ENCODE measurements at places on chromosomes 12 and 14.

DNA sequence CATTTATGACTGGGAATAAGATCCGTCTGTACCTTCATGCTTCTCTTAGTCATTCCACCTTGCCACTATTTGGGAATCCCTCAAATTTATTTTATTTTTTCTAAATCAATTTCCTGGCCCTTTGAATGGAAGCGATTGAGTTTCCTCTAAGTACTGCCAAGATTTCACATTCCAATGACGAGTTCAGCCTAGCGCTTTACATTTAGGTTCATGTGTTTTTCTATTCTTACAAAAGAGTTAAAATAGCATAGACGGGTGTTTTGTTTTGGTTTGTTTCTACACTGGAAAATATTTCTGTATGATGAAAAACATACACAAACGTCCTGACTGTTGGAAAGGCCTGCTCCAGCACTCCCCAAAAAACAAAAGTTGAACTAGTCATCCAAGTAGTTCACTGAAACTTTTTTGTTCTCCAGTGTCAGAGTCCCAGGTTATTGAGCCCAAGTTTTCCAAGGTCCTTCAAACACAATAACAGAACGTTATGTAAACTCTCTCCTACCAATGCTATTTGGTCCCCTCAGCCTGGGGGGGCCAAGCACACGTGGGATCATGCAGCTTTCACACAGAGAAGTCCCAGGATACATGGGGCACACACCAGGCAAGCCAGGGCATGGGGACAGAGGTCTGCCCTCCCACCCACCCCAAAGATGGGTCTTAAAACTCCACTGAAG is 74.8 kb upstream of the FOXN3 start:
- DNase-seq, result no peak
- H3K27ac ChIP-seq, result no peak overlapping the region
- H3K4me1 ChIP-seq, result no peaks in the 10 kb centered on the region
- no peaks in the 10 kb centered on the region for H3K27me3 ChIP-seq
- H3K36me3 ChIP-seq, result peaks cover 10% of the 10 kb centered on the region

DNA sequence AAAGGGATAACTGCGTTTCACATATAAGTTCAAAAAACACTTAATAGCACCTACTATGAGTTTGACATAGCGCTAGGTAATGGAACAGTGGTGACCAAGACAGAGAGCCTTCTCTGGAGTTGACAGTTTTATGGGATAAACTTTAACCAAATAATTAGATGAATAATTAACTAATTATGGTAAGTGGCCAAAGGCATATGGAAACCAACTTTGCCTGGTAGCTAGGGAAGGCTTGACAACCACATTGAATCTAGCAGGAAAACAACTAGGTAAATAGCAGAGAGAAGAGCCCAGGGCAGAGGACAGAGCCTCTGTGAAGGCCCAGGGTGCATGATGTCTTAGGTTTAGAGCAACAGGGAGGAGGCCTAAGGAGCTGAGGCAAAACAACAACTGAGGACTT is 52.1 kb downstream of the DUSP16 start:
- peaks cover 16% of the 10 kb centered on the region for H3K4me1 ChIP-seq
- H3K4me3 ChIP-seq, result no peak overlapping the region
- DNase-seq, result no peak
- no peaks in the 10 kb centered on the region for H3K27me3 ChIP-seq

GRCh38 chr12:21934173-21934572 is 7.1 kb downstream of the ABCC9 start:
- H3K27ac ChIP-seq, result no peak overlapping the region
- no peaks in the 10 kb centered on the region for H3K4me1 ChIP-seq
- no peaks in the 10 kb centered on the region for H3K36me3 ChIP-seq
- no peak overlapping the region for H3K4me3 ChIP-seq
- H3K27me3 ChIP-seq, result peaks cover 20% of the 10 kb centered on the region

GRCh38 chr14:63901434-63902085 is 48.8 kb downstream of the SYNE2 start:
- H3K27ac ChIP-seq, result no peak overlapping the region
- H3K4me3 ChIP-seq, result no peak overlapping the region
- no peaks in the 10 kb centered on the region for H3K36me3 ChIP-seq
- H3K27me3 ChIP-seq, result no peaks in the 10 kb centered on the region
- DNase-seq, result no peak

- no peak overlapping the region for H3K27ac ChIP-seq
- no peaks in the 10 kb centered on the region for H3K36me3 ChIP-seq
Measured at GRCh38 chr12:16358878-16359277, 11.4 kb downstream of the MGST1 start.

GRCh38 chr14:32703183-32703621 is 235.5 kb upstream of the NPAS3 start:
- no peaks in the 10 kb centered on the region for H3K4me1 ChIP-seq
- no peaks in the 10 kb centered on the region for H3K36me3 ChIP-seq
- DNase-seq, result no peak
- no peaks in the 10 kb centered on the region for H3K27me3 ChIP-seq
- H3K27ac ChIP-seq, result no peak overlapping the region
- H3K4me3 ChIP-seq, result no peak overlapping the region

GRCh38 chr12:46438256-46438655 is 65.7 kb upstream of the SLC38A2 start:
- no peaks in the 10 kb centered on the region for H3K4me1 ChIP-seq
- no peaks in the 10 kb centered on the region for H3K27me3 ChIP-seq
- H3K27ac ChIP-seq, result no peak overlapping the region
- no peak for DNase-seq
- H3K36me3 ChIP-seq, result no peaks in the 10 kb centered on the region

GRCh38 chr12:100624571-100624970 is 51.1 kb downstream of the GAS2L3 start:
- no peak for DNase-seq
- no peak overlapping the region for H3K27ac ChIP-seq
- no peaks in the 10 kb centered on the region for H3K27me3 ChIP-seq
- H3K36me3 ChIP-seq, result no peaks in the 10 kb centered on the region
- no peaks in the 10 kb centered on the region for H3K4me1 ChIP-seq

- H3K36me3 ChIP-seq, result no peaks in the 10 kb centered on the region
- no peak for DNase-seq
- no peaks in the 10 kb centered on the region for H3K4me1 ChIP-seq
- H3K27ac ChIP-seq, result no peak overlapping the region
- no peaks in the 10 kb centered on the region for H3K27me3 ChIP-seq
Measured at GRCh38 chr12:93803424-93803807, 126.2 kb downstream of the CRADD start.

DNA sequence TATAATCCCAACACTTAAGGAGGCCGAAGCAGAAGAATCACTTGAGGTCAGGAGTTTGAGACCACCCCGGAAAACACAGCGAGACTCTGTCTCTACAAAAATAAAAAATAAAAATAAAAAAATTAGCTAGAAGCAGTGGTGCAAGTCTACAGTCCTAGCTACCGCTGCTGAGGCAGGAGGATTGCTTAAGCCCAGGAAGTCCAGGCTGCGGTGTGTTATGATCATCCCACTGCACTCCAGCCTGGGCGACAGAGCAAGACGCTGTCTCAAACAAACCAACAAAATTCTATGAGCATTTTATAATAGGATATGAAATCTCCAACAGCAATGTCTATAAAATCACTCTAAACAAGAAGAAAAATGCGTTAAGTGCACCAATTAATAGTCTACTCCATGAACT is 75.3 kb downstream of the PPP1R12A start:
- H3K4me1 ChIP-seq, result no peaks in the 10 kb centered on the region
- H3K4me3 ChIP-seq, result no peak overlapping the region
- peaks cover 11% of the 10 kb centered on the region for H3K36me3 ChIP-seq
- no peak overlapping the region for H3K27ac ChIP-seq

GRCh38 chr12:106897082-106897481 is 58.6 kb upstream of the TMEM263 start:
- H3K36me3 ChIP-seq, result no peaks in the 10 kb centered on the region
- H3K27ac ChIP-seq, result no peak overlapping the region
- DNase-seq, result no peak
- H3K4me1 ChIP-seq, result no peaks in the 10 kb centered on the region

GRCh38 chr14:97276573-97276972 is 479.4 kb downstream of the VRK1 start:
- no peak overlapping the region for H3K27ac ChIP-seq
- H3K27me3 ChIP-seq, result peaks cover 6% of the 10 kb centered on the region
- no peak for DNase-seq
- H3K4me1 ChIP-seq, result peaks cover 11% of the 10 kb centered on the region
- no peak overlapping the region for H3K4me3 ChIP-seq

DNA sequence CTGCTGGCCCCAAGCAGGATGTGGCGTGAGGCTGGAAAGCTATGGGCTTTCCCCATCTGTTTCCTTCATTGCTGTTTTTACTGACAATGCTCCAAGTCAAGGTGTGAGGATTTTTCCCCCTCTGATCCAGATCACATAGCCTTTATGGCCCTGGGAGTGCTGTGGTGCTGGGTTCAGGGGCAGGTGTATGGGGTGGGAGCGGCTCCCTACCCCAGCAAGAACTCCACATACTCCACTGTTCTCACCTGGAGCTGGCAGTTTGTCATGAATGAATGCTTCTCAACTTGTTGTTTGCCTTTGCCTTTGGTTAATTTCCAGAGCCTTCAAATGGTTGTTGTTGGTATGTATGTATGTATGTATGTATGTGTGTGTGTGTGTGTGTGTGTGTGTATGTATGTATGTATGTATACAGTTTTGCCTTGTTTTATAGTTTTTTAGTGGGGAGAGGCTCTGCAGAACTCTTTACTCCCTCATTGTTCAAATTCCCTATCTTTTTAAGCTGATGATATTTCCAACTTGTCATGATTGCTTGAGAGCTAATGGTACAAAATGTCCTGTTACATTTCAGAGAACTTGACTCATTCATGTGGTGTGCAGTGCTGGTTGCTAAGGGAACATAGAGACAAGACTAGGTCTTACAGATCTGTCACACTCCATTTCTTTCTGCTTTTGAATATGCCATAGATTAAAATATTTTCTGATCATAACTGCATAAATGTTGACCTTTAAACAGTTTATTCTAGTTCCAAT is 36.6 kb upstream of the ASPG start:
- peaks cover 2% of the 10 kb centered on the region for H3K27me3 ChIP-seq
- no peaks in the 10 kb centered on the region for H3K4me1 ChIP-seq

DNA sequence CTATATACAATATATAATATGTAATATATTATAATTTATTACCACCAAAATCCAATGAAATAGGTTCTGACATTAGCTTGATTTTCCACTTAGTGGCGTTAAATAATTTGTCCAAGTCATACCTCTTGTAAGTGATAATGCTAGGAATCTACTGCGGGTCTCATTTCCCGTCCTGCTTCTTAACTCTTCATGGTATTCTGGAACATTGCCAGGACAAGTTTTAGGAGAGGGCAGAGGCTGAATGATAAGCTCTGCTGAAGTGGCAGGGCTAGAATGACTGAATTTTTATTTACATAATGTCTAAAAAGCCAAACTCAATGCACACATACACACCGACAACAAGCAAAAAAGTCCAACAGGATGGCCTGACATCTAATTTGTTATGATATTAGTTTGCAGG is 70.4 kb upstream of the PTPRQ start:
- H3K27ac ChIP-seq, result no peak overlapping the region
- H3K4me3 ChIP-seq, result no peak overlapping the region
- H3K36me3 ChIP-seq, result no peaks in the 10 kb centered on the region
- no peaks in the 10 kb centered on the region for H3K27me3 ChIP-seq

- H3K27me3 ChIP-seq, result no peaks in the 10 kb centered on the region
- no peak for DNase-seq
- H3K4me3 ChIP-seq, result no peak overlapping the region
- H3K36me3 ChIP-seq, result peaks cover 2% of the 10 kb centered on the region
Measured at GRCh38 chr12:113066813-113067400, 10.4 kb downstream of the DTX1 start.

- H3K27ac ChIP-seq, result no peak overlapping the region
- peaks cover 3% of the 10 kb centered on the region for H3K4me1 ChIP-seq
- no peaks in the 10 kb centered on the region for H3K27me3 ChIP-seq
- H3K4me3 ChIP-seq, result no peak overlapping the region
- H3K36me3 ChIP-seq, result no peaks in the 10 kb centered on the region
- DNase-seq, result no peak
Measured at GRCh38 chr12:12408265-12408690, 51.4 kb downstream of the BORCS5 start.

DNA sequence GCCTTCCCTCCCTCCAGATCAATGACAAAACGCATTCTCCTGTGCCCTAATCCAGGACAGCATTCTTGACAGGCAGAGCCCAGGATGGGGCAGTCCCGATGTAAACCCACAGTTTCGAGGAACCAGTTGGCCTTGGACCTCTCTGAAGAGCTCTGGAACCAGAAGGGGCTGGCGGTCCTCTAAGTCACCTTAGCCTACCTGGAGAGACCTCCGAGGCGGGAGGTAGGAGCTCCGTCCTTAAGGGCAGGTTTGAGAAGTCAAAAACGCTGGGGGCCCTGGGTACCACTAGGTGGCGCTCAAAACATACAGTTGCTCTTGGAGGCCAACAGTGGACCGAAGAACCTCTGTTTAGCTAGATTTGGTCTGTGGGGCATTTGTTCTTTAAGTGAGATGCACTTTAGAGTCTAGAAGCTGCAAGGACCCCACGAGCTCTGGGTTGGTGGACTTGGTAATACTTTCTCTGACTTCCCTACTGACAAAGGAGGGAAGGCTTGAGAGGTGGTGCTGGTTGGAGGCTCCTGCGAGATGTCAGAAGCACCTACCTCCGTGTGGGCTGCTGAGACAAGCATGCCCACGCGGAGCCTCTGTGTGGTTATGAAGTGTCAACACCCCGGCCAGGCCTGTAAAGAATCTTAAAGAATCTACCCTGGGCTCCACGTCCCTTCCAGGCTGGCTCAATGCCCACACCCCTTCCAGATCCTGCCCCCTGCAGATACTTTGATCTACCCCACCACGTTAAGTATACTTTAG is 74.8 kb upstream of the CHST11 start:
- no peak overlapping the region for H3K27ac ChIP-seq
- peaks cover 9% of the 10 kb centered on the region for H3K4me1 ChIP-seq

DNA sequence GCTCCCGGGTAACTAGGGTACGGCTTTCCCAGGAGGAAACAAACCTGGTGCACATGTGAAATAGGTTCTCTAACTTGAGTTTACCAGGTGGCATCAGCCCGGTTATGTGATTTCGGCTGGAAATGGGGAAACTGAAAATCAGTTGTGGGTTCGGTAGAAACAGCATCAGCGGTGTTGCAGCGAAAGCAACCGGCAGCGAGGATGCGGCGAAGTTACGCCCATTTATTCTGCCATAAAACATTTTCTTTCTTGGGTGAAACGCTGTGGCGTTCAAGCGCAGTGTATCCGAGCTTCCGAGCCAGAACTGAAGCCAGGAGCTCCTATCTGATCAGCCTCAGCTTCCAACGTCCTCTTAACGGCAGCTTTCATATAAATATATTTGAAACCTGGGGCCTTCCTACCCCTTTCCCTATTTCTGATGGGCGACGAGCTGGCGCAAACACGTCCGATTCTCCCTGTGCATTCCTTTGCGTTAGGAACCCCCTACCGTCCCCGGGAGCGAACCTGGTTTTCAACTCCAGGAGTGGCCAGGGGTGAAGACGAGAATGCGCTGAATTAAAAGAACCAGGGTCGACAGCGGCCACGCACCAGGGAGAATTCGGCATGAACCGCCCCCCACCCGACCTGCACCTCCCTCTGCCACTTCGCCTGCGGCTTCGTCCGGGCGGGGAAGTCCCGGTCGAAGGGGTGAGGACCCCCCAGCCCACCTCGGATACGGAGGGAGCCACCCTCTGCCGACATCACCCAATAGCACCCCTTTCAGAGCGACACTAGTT is 1.6 kb downstream of the DPF3 start:
- H3K4me3 ChIP-seq, result peak overlapping the region; percentile 76
- no peaks in the 10 kb centered on the region for H3K36me3 ChIP-seq
- no peak overlapping the region for H3K27ac ChIP-seq
